ENCODE measurements at places on chromosomes 1 and 21.

- no peak for DNase-seq
Observed at GRCh38 chr1:209277662-209278061, 305.9 kb upstream of the CAMK1G start.

DNA sequence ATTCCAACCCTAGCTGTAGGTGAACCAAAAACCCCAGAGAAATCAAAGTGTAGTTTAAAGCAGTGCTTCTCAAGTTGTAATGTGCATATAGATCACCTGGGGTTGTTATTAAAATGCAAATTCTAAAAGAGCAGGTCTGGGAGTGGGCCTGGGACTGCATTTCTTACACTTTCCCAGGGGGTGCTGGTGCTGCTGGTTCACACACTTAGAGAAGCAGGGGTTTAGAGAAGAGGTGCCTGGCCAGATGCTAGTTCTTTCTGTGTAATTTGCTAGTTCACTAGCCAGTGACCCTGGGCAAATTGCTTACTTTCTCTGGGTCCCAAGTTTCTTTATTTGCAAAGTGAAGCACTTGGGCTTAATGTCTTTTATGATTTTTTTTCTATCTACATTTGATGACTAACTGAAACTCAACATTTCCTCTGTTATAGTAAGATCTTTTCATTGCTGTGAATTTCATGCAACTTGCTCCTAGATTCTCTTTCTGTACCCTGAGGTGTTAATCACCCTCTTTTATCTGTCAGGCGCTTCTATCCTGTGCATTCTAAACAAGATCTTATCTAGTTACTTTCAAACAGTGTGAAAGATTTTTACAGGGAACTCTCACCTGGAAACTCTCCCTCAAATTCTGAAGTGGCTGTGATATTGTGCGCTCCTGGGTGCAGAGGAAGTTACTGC is 141.9 kb upstream of the UBE2U start:
- no peak for DNase-seq

- DNase-seq = no peak
Observed at GRCh38 chr1:113053344-113054126, 19.5 kb upstream of the LRIG2 start.

DNA sequence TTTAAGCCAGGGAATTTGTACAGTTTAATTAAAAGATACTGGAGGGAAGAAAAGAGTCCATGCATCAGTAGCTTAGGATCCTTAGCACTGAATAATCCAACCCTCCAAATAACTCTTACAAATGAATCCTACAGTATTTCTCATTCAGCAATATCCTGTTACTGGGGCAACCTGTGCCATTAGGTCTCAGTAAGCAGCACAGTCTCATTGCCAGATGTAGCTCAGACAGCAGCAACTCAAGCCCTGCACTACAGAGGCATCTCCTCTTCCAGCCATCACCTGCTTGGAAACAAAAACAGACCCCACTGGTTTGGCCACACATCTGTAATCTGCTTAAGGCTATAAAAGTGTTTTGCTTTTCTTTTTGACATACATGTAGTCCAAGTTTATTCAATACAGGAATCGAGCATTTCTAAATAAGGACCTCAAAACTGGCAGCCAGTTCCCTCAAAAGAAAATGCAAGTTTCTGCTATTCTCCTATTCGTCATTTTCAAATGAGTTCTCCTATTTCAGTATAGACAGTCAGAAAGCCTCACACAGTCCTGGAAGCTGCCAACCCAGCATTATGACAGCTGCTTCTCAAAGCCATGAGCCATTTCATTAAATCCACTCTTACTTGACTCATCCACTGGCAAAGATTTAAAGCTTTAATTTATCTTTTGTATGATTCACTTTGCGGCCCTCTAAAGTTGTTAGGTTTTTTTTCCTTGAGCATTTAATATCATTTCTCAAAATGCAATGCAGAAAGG is 129.0 kb downstream of the APP start:
- DNase-seq = no peak

DNA sequence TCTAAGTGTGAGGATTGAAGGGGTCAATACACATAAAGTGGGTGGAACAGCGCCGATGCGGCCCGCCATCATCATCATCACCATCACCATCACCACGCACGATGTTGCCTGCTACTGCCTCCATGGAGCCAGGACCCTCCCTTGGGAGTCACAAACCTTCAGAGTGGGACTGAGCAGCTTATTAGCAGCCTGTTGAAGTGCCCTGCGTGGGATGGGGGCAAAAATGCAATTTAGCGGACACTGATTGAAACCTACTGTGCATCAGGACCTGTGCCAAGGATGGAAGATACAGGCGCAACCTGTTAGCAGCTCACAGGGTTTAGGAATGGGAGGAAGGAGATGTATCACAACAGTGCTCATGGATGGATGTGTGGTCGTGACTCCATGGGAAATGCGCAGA is 26.7 kb downstream of the STPG1 start:
- no peak for DNase-seq

DNA sequence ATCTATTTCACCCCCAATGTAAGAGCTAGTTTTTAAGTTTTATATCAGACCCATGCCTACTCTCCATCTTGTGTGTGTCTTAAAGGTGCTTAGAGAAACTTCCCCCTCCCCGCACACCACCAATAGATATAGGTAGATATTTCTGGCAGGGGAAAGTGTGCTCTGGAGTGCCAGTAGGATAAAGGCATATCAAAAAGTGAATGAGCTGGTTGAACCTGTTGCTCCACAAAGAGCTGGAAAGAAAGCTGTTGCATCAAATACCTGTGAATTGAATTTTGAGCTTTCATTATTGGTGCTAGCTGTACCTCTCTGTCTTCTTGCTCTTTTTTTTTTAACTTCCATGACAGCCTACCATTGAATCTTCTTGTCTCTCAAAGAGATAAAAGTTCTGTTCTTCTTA is 32.8 kb downstream of the ARID1A start:
- DNase-seq = no peak

DNA sequence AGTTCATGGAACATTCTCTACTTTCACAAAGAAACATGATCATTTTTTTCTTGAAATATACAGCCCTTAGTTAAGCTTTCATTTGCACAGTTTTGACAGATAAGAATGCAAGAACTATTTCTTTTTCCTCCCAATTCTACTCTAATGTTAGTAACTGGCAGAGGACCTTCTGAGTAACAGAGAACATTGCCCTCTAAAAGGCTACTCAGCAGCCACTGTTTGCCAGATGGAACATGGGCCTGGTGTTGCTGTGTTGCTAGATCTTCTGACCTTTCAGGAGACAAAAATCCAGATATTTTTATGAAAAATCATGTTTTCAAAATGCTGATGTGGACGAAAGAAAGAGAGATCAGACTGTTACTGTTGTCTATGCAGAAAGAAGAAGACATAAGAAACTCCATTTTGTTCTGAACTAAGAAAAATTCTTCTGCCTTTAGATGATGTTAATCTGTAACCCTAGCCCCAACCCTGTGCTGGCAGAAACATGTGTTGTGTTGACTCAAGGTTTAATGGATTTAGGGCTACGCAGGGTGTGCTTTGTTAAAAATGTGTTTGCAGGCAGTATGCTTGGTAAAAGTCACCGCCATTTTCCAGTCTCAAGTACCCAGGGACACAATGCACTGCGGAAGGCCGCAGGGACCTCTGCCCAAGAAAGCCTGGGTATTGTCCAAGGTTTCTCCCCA is 2.9 kb upstream of the PRDX6 start:
- DNase-seq = no peak

- no peak for DNase-seq
Observed at GRCh38 chr21:15928686-15929425, 199.1 kb downstream of the USP25 start.

- DNase-seq = no peak
Observed at GRCh38 chr1:96968541-96968940, 247.0 kb downstream of the PTBP2 start.

DNA sequence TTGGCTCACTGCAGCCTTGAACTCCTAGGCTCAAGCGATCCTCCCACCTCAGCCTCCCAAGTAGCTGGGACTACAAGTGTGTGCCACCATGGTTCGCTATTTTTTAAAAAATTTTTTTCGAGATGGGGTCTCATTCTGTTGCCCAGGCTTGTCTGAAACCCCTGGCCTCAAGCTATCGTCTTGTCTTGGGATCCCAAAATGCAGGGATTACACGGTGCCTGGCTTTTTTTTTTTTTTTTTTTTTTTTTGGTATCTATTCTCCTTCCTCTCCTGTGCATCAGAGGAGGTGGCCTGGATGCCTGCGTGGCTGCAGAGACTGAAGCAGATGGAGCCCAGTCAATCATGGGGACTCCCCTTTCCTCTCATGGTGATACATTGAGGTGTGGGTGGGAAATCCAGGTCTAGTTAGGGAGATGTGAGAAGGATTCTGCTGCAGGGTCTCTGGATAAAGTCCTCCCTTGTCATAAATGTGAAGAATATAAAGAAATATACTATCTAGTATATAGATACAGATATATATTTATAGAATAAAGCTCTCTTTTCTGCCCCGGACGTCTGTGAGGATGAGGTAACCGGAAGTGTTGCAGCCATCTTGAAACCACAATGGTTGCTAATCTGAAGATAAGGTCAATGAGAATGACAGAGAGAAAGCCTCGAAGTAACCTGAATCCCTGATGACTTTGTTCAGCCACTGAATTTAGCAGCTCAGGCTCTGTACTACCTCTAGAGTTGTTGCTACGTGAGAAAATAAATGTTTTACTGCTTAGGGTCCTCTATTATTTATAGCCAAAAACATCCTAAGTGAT is 19.5 kb upstream of the RGSL1 start:
- DNase-seq = peak; percentile 21

DNA sequence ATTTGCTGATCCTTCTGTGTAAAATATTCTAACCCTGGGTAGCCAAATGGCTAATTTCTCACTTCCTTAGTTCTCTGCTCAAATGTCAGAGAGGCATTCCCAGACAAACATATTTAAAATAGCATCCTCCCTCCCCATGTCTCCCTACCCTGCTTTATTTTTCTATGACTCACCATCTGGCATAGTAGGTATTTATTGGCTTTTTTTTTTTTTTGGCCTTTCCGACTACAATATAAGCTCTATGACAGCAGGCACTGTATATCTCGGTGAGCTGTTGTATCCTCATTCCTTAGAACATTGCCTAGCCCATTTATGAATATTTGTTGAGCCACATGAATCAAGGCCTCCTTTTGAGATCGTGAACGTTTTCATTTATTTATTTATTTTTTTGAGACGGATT is 1.5 kb upstream of the NEK7 start:
- no peak for DNase-seq

GRCh38 chr1:63322114-63322943 is at the start of gene FOXD3:
Gene FOXD3, plus strand, starts transcription at chr1:63322567. Its CDS starts 492 bp downstream, at chr1:63323059.
- no peak for DNase-seq

DNA sequence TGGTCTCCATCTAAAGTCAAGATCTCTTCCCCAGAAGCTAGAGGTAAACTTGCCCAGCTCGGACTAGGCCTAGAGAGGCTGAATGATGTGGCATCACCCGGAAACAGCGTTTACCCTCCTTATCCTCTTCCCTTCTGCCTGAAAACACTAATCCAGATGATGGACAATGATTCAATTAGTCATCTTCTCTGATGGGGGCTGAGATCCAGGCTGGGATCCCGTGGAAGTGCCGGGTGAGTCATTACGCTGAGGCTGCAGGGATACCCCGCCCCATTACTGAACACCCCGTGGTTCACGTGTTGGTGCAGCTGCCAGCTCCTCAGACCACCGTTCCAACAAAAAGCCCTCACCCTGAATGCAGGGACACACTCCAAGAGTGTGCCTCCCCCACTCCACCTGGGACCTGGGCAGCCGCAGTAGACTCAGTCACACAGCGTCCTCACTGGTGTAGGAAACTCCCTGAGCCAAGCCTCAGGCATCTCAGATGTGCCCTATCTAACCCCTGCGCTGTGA is 2.0 kb downstream of the S100A6 start:
- no peak for DNase-seq

GRCh38 chr1:55877437-55878232 is 662.5 kb upstream of the USP24 start:
- DNase-seq = no peak

DNA sequence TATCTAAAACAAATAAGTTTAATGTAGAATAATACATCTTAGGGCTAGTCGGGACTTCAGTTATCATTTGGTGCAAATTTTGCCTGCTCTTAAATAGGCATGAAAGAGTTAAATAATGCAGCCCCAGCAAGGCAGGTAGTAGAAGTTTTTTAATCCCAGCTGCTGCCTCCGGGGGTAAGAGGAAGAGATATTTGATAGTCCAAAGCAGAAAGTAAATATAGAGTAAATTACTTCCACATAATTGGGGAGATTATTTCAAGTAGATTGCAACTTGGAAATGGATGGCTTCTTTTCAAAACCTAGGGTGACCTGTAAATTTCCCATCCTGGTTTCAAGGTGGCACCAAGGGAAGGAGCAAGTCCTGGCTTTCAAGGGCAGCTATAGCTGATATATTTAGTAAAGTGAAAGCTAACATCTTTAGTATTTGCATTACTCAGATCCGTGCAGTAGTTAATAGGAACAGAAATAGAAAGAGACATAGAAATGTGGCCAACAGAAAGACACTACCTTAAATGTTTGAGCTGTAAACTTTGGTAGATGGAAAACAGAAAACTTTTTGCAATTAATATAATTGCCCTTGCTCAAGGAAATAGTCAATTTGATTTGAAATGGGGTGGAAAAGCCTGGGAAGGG is 109.1 kb downstream of the LMO4 start:
- DNase-seq = no peak

DNA sequence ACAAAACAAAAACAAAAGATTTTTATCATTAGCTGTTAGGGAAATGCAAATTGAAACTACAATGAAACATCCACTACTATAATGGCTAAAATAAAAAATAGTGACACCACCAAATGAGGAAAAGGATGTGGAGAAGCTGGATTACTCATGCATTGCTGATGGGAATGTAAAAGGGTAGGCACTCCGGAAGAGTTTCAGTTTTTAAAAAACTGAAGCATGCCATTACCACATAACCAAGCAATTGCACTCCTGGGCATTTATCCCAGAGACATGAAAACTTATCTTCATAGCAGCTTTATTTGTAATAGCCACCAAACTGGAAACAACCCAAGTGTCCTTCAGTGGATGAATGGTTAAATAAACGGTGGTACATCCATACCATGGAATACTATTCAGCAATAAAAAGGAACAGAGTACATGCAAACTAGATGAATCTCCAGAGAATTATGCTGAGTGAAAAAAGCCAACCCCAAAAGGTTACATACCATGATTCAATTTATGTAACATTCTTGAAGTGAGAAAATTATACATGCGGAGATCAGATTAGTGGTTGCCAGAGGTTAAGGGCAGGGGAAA is 14.5 kb upstream of the CFAP298 start:
- no peak for DNase-seq

DNA sequence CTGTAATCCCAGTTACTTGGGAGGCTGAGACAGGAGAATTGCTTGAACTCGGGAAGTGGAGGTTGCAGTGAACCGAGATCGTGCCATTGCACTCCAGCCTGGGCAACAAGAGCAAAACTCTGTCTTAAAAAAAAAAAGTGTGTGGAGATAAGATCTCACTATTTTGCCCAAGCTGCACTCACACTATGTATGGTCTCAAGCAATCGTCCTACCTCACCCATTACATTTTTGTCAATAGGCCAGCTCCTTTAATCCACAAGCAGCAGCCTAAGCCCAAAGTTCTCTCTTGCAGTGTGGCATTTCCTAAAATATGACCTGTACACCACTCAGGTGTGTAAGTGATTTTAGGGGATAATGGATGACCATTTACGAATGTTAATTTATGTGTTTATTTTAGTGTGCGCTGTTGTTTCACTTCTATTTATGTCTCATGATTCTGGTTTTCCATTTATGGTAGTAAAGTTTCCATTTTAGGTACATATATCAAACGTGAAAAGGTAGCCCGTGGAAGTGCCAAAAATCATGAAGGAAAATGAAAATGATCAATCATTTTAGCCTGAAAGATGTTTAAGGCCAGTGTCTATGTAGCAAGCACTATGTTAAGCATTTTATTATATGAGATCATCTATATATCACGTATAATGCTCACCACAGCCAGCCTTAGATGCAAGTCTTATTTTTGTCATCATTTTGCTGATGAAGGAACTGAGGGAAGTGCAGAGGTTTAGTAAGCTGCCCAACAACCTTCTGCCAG is 5.6 kb downstream of the LCK start:
- no peak for DNase-seq

Data from stimulated activated CD8-positive, alpha-beta memory T cell treated with anti-CD3 and anti-CD28 coated beads, Interleukin-2, amount 100 ng/mL, for 48 hours (primary cell).